ENCODE measurements at places on chromosomes 13 and 19. TPM values are rescaled to one million over a fixed set of nuclear protein-coding genes. Genes with fewer than 3 reads are reported as not detected.
A peak's percentile ranks its signal among the peaks of the same experiment; 100 is the strongest.

DNA sequence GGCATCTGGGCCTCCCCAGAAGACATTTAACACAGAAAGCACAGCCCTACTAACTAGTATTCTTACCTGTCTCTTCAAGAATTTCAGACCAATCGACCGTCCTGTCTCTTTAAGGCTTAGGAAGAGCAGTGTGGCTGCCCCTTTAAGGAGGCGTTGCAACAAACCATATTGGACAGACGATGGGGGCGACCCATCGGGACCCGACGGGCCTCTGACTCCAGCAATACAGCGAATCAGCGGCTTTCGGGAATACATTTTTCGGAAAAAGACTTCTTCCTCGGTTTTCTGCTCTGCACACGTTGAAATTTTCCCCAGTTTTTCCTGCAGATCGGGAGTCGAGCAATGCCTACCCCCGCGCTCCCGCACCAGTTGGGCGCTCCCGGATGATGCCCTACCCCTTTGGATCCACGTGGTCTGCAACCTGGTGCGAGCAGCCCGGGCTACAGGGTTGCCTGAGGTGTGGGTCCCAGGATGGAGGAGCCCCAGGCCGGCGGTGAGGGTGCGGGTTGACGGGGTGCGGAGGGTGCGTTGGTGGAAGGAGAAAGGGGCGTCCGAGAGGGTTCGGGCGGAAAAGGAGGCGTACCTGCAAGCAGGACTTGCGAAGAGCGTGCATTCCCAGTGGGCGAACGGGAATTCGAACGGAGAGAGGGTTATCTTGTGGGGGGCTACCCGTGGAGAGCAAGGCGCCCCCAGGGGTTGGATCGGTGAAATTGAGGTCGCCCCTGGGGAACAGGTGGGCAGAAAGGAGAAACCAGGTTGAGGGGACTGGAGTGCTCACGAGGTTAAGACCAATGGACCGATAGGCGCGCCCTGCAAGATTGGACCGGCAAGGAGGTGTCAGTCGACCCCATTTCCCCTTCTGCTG lies at the start of gene POLR1G:
Gene POLR1G (plus strand): TSS at position 419 of the 865 bp plus-strand sequence. CDS start 53 bp downstream, at position 472.
- peak; percentile 82 for DNase-seq

DNA sequence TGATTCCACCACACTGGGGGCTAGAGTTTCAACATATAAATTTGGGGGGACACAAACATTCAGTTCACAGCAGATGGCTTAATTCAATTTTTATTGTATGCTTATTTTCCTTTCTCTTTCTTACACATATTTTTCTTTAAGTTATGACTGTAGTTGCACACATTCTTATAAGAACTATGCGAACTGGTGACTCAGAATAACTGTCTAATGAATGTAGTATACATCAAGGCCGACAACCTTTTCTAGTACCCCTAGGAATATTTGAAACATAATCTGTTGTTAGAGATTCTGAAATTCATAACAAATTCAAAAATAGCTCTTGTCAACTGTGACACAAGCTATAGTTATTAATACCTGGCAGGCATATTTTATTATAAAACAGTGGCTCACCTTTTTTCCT lies 695.6 kb downstream of the PCDH9 start:
- no peak for DNase-seq

DNA sequence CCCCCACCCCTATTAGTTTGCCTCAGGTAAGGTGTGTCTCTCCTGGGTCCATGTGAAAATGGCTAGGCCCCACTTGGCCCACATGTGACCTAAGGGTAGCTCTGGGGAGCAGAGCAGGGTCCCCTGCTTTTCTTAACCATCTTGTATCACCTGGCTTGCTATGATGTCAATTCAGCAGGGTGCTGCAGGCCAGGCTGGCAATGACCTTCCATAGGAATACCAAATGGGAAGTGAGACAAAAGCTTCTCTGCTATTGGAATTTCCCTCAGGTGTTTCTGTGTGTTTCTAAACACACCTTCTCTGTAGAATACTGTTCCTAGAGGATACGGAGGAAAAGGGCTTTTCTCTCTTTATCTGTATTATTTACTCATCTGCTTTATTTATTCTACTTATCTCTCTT lies 35.7 kb upstream of the DACH1 start:
- DNase-seq: no peak

- no peak for DNase-seq
Measured at GRCh38 chr19:6754136-6754535, 13.1 kb downstream of the SH2D3A start.

Gene GAPDHS
- total RNA-seq: not detected

GRCh38 chr13:23965346-23965745 lies 68.0 kb upstream of the C1QTNF9B start:
- no peak for DNase-seq

DNA sequence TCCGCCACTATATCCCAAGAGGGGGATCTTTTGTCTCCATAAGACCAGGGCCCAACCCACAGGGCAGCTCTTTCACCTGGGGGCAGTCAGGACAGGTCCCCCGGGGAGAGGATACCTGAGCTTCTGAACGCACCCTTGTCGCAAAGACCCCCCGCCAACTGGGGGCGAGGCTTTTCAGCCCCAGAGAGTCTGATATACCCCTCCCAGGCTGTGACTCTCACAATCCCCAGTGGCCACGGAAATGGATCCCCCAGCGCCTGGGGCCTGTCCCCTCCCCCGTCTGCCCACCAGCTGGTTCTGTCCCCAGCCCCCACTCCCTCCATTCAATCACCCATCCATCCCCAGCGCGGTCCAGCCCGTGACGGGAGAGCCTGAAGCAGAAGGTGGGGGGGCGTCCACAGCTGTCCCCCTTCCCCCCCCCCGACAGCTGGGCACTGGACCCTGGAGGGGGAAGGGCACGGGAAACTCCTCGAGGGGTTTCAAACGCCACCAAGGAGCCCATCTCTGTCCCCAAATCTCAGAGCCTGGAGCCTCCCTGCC lies 823 bp downstream of the DOCK6 start:
- no peak for DNase-seq

DNA sequence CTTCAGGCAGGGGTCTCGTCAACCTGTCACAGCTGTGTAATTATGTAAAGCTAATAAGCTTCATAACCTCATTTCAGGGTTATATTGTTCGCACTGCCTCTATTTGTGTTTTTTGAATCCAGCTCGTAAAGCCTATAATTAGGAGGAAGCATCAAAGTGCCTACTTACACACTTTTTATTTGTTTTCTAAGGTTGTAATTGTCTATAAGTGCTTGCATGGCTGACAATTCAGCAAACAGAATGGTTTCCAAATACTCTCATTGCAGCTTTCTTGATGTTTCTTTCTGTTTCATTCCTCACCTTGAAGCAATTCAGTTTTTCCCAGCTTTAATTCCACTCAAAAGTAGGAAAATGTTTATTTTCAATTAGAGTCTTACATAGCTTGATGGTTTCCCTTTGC lies 336.3 kb downstream of the HS6ST3 start:
- no peak for DNase-seq

DNA sequence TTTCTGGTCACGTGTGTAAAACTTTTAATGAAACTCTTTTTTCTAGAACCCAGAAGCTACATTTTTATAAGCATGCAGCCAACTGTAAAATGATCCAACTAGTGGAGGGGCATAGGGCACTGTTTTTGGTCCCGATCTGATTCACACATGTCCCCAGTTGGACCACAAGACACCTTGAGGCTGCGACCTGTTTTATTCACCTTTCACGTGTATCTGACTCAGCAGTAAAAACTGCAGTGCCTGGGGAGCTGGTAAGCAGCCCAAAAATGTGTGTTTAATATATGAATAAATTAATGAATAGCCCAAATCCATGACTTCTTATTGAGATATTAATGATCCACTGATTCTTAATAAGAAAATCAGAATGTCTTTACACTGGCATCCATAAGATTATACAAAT lies 140.4 kb downstream of the COL4A1 start:
- no peak for DNase-seq

- peak; percentile 67 for DNase-seq
Measured at GRCh38 chr19:3359015-3359918, 7.1 kb upstream of the NFIC start.

GRCh38 chr13:46170687-46171086 lies 11.3 kb downstream of the LCP1 start:
- DNase-seq: no peak

- DNase-seq: no peak
Measured at GRCh38 chr13:36872621-36873020, 47.4 kb downstream of the SMAD9 start.

DNA sequence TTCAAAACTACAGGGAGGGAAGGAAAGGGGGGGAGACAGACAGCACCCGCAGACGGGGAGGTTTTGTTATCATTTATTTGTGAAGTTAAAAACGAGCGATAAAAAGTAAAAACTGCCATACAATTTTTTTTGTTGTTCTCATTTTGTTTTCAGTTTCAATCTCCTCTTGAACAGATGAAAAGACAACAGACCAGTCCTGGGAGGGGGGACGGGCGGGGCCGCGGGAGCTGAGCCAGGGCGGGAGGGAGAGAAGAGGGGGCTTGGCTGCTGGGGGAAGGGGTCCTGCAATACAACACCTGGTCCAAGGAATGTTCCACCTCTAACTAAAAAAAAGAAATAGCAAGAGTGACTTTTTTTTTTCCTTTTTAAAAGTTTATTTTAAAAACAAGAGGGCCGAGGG lies 11.3 kb downstream of the KHSRP start:
- DNase-seq: no peak

Gene CAPN12
- total RNA-seq: 22.9 TPM

DNA sequence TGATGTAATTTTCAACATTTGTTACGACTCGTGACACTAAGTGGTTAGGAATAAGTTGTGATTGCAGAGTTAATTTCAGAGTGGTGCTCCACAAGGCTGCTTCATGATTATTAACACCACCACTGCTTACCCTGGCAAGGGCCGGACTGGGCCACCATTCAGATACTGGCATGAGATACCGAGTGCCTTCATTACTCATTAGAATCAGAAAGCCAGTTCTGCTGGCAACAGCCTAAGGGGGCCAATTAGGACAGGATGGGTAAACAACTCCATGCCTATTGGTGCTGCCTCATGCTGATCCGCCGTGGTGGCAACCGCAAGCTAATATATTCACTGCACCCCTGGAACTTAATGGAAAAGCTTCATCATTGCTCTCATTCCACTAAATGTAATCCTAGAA lies 575.1 kb downstream of the EFNB2 start:
- no peak for DNase-seq

Gene ZNF562
- 22.5 TPM for total RNA-seq

Gene TEX26
- not detected for total RNA-seq

DNA sequence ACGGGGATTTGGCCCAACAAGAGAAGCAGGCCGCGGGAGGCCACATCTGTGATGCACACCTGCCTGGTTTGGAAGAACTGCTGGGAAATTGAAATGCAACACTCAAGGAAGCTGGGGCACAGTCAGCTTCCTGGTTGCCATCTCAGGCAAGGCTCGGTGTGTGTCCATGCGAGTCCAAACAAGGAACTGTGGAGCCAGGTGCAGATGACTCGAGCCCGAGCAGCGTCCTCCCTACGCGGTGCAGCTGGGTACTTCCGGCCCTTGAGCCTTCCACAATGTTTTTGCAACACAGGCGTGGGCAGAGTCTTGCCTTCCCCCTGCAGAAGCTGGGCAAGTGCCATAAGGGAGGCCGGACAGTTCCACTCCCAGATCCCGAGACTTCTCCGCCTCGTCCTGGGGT lies 94.6 kb downstream of the CRYL1 start:
- DNase-seq: no peak

- DNase-seq: no peak
Measured at GRCh38 chr19:45938733-45939319, 24.2 kb upstream of the NANOS2 start.

Gene PTPRH
- total RNA-seq: not detected

Gene ZNF177
- total RNA-seq: 0.60 TPM

- no peak for DNase-seq
Measured at GRCh38 chr13:109468123-109468522, 318.3 kb downstream of the IRS2 start.

- no peak for DNase-seq
Measured at GRCh38 chr13:113171250-113172125, 13.0 kb downstream of the PROZ start.

GRCh38 chr13:25910991-25911419 lies 140.8 kb downstream of the SHISA2 start:
- no peak for DNase-seq

Gene ZNF628
- total RNA-seq: 6.7 TPM

Gene GIPR
- 12.3 TPM for total RNA-seq

- DNase-seq: no peak
Measured at GRCh38 chr19:39489756-39490155, 9.0 kb upstream of the DLL3 start.

DNA sequence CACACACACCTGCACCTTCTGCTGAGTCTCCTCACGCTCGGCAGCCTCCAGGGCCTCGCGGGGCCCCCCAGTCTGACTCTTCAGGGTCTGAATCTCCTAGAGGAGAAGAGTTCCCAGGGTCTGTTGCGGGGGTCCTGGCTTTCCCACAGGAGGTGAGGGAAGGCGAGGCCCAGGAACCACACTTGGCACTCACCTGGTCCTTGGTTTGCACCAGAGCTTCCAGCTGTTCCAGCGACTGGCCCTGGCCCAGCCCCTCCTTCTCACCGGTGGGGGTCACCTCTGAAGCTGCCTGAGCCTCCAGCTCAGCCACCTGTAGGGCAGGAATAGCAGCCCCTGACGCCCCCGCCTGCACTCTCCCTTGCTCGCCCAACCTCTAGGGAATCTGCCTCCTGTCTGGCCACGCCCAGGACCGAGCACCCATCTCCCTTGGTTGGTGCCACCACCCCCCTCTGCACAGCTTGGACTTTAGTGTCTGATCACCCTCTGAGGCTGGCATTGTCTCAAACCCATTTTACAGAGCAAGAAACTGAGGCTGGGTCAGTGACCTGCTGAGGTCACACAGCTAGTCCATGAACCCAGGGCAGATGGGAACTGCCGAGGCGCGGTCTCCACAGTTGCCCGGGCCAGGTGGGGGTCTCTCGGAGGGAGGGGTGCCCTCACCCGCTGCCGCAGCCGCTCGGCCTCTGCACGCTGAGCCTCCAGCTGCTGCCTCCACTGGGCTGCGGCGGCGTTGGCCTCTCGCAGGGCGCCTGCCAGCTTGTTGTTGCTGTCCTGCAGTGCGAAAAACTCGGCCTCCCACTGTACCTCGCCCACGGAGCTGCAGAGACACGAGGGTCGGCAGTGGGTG lies 9.5 kb downstream of the HOMER3 start:
- DNase-seq: no peak

- DNase-seq: no peak
Measured at GRCh38 chr13:51999510-51999911, 11.7 kb downstream of the ATP7B start.

DNA sequence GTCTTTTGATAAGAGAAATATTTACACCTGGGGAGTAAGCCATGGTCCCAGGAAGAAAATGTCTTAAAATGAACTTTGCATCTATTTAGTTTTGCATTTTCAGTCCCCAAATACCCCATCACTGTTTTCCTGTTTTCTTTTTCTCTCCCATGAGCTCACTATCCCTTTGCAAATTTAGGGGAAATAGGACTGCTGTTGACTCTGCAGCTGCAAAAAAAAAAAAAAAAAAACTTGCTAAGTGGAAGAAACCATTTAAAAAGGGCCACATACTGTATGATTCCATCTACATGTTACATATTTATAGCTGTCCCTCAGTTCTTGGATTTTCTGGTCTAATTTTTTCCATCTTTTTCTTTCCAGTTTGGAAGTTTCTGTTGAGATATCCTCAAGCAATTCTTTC lies 98.2 kb upstream of the SERP2 start:
- DNase-seq: no peak

Gene ZNF549
- 5.7 TPM for total RNA-seq
